Activated naive CD8-positive, alpha-beta T cell treated with anti-CD3 and anti-CD28 coated beads for 36 hours (primary cell): ENCODE measurements at places on chromosomes 3 and 15. TPM values are rescaled to one million over a fixed set of nuclear protein-coding genes. Genes with fewer than 3 reads are reported as not detected.

GRCh38 chr15:60555291-60555690 is 76.3 kb upstream of the ICE2 start:
- DNase-seq = no peak

DNA sequence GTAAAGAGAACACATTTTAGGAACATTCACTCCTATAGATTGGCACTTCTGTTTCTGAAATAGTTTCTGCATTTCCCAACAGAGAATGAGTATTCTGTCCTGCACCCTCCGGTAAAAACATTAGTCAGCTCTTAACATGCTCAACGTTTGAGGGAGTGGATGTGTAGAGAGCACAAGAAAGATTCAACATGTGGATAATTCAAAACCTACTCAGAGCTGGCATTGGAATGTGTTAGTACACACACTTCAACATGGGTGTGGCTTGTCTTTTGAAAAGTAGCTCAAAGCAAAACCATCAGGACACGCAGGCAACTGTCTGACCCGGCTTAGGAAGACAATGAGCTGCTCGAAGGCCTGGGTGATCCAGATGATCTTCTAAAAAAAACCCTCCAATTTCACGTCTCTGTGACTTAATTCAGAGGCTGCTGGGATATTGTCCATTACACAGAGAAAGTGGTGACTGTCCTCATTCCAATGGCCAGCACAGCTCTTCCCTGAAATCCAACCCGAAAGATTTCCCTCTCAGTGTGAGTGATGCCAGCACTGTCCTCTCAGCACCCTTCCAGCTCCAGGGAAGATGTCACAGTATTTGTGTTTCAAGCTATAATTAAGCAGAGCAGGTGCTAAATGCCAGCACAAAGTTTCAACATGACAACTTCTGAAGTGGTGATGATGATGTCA is 18.1 kb downstream of the FBN1 start:
- no peak for DNase-seq

Gene TRIM42
- not detected for total RNA-seq

Gene BNC1
- total RNA-seq = not detected
